ENCODE measurements at places on chromosomes 7 and 10.

DNA sequence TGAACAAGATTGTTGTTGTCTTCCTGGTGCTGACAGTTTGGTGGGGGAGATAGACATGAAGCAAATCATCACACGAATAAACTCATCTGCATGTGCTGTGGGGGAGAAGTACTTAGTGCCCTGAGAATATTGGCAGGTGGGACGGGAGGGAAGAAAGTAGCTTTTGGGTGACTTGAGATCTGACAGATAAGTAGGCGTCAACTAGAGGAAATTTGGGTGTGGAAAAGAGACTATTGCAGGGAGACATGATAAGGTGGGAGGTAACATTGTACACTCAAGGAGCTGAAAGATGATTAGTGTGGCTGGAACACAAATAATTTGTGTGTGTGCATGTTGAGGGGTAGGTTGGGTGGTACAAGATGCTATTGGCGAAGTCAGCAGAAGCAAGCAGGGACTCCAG, 30.1 kb downstream of the CNNM2 start:
- peak; percentile 56 for DNase-seq

GRCh38 chr7:107344799-107345198, 125.1 kb upstream of the GPR22 start:
- no peak for DNase-seq

DNA sequence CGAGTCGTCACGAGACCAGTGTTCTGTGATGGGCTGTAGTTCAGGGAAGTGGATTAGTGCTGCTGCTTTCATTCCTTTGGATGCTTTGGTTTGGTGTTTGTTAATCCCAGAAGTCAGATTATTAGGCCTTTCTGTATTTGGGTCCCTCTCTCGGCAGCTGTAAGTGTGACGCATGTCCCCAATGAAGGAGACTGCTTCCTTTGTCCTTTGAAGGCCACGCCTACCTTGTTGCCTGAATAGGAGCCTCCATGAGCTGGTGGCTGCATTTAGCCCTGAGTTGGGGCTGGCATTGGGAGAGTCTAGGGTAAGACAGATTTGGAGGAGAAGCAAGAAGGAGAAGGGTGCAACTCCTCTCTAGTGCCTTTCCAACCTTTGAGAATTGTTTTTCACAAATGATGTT, 34.5 kb downstream of the DOCK1 start:
- DNase-seq = peak; percentile 85

GRCh38 chr7:51949726-51950644, 633.4 kb upstream of the COBL start:
- no peak for DNase-seq

DNA sequence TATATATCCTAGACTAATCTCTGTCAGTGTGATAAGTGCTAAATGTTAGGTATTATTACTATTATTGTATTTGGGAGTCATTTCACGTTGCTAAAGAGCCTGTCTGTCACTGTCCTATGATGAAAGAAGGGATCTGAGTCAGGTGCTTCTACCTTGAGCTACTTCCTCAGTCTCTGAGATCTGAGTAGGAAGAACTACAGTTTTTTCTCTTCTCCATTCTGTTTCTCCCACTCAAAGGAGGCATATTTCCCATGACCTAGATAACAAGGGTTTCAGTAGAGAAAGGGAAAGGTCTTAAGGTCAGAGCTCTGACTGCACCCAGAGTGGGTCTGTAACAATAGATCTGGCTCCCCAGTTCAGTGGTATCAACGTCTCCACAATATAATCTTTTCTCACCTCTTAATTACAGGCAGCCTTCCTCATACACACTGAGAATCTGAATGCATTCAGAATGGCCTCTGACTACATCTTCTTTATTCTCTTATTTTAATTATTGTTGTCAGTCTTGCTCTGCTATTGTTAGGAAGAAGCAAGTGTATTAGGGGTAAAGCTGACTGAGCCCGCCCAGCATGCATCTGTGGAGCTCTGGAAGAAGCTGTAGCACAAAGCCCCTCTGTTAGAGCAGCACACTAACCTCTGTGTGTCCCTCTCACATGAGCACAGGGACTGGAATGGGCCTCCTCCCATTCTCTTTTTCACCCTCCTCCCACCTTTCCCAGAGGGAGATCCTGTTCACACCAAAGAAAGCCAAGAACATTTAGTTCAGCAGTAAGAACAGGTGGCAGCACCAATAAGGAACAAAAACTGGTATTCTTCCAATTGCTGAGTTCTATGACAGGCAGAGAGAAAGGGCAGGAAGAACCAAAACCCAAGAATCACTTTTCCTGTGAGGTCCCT, 38.1 kb downstream of the USP54 start:
- DNase-seq = peak; percentile 81

All from nucleus accumbens (tissue), 56 donors.